Activated naive CD8-positive, alpha-beta T cell treated with anti-CD3 and anti-CD28 coated beads for 36 hours (primary cell): ENCODE measurements at places on chromosomes 1 and 21.

DNA sequence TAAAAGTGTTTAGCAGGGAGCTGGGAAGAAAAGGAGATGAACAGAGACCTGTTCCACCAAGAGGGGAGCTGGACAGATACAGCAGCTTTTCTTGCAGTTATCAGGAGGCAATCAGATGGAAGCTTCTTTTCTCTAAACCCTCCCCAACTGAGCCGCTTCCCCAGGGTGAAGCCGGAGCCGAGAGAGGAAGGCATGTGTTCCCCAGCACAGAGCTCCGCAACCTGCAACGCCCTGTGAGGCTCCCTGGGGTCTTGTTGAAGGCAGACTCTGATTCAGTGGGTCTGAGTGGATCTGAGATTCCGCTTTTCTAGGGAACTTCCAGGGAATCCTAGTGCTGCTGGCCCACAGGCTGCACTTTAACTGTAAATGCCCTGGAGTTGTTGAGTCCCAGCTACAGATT is 139.1 kb upstream of the COA6 start:
- DNase-seq = no peak

- DNase-seq = no peak
These were observed 24.6 kb upstream of the FCRL3 start for GRCh38 chr1:157725221-157725577.

DNA sequence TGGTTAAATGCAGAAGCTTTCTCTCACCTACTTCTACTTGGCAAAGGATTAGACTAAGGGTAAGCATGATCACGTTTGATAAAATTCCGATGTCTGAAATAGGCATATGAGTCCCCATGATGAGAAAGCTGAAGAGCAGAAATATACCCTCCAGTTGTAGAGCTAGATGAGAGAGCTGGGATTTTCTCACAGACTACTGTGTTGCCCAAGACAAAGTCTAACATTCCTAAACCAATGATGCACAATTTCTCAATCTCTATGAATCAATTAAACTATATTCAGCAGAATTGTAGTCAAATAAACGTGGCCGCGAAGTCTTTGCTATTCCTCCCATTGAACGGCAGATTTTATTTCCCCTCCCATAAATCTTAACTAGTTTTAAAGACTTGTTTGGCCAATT is 699.2 kb downstream of the KCNT2 start:
- DNase-seq = no peak

DNA sequence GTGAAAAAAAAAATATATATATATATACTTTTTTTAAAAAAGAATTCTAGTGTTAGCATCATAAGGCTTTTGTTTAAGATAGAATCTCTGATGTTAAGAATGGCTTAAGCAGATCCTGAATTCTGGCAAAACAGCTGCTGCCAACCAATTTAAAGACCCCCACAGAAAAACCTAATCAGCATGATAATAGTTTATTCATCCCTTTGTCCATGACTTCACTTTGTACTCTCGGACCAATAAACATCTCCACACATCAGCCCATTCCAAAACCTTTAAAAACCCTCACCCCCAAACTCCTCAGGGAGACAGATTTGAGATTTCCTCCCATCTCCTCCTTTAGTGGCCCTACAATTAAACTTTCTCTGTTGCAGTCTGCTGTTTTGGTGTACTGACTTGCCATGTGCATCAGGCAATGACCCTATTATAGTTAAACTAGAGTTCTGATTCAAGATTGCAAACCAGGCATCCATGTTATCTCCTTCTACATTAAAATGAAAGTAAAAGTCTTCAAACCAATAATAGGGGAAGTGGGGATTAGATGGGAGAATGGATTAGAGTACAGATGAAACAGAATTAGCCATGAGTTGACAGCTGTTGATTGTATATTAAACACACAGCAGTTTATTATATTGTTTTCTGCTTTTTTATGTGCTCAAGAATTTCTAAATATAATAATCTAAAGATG is 9.8 kb upstream of the PHTF1 start:
- DNase-seq = no peak

DNA sequence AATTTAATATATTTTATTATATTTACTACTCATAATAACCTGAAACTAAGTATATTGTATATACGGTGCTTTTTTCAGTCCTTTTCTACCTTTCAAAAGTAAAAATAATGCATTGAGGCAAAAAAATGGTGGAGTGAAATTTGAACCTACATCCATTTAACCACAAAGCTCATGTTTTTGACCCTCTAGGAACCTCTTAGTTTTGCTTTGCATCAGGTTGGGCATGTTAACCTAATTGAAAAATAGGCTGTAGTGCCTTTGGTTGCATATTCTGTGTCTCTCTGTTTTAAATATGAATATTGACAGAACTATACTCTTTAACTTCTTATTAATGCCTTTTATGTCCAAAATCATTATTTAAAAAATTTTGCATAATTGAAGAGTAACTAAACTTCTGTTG is 3.8 kb downstream of the SGIP1 start:
- DNase-seq = no peak

DNA sequence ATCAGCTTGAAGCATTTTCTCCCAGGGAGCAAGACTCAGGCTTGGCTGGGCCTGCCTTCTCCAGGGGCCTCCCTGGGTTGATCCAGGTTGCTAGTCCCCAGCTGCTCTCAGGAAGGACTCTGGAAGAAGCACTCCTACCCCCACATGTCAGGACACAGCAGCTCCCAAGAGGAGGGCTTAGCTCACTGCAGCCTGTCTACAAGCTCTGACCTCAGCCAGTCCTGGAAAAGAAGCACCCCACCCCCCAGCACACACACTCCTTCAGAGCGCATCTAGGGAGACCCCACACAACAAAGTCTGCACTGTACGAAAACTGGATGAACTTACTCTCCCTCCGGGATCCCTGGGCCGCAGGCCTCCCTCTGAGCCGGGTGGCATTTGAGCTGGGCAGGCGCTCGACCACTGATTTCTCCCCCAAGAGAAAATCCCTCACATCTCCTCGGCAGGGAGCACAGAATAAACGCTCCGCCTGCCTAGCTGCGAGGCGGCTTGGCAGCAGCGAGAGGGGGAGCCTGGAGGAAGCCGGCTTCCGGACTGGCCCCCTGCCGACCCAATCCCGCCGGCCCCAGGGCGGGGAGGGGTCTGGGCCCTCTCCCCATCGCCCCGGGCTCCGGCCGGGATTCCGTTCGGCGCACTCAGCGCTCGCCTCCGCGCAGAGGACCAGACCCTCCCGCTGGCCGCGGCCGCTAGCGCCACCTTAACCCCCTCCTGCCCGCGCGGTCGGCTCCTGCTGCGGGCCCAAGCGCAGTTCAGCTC is at the start of gene KCNA2:
KCNA2 (minus strand) TSS at position 458 of the 756 bp plus-strand sequence. CDS start 1,576 bp downstream, outside the sequence.
- no peak for DNase-seq
